ENCODE measurements at places on chromosomes 16 and 17.
A peak's percentile ranks its signal among the peaks of the same experiment; 100 is the strongest.

DNA sequence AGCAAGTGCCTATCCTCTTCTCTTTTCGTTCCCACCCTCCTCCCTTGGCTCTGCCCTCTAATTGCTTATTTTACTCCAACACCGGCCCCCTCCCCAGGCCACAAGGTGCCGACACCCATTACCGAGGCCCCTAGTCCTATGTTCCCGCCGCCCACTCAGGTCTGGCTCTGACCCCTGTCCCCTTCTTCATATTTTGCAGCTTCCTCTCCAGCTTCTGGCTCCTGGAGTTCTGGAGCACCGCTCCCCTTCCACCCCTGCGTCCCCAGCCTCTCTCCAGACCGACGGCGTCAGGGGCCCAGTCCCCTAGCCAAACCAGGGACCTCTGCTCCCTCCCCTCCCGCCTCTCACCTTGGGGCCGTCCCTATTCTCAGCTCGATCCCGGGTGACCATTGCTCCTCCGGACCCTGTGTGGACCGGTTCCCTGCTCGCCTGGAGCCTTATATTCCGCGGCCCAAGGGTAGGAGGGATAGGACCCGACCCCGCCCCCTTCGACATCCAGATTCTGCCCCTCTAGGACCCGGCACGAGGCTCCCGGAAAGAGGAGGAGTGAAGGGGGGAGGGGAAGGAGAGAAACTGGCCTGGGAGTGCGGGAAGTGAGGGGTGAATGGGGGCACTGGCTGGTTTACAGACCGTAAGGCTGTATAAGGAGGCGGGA is at the start of gene HES7:
Gene HES7 (minus strand): TSS at position 412 of the 655 bp plus-strand sequence. CDS start 22 bp downstream, at position 390.
- DNase-seq = no peak

GRCh38 chr16:86523166-86523740 is 12.9 kb downstream of the FOXF1 start:
- DNase-seq = no peak

DNA sequence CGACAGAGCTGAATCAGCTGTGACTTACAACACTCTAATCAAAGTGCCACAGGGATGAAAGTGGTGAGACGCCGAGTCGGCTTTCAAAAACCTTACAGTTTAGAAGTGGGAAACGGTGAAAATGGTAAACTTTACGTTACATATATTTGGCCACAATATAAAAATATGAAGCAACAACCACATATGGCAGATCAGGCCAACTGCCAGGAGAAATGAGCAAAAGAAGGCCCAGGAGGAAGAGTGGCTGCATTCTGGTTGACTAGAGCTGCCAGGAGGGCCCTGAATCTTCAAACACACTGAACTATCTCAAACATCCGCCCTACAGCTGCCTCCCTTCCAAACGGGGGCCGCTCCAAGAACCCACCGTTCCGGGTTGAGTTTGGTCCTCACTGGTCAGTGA is 56.3 kb downstream of the MRM3 start:
- peak; percentile 54 for DNase-seq

DNA sequence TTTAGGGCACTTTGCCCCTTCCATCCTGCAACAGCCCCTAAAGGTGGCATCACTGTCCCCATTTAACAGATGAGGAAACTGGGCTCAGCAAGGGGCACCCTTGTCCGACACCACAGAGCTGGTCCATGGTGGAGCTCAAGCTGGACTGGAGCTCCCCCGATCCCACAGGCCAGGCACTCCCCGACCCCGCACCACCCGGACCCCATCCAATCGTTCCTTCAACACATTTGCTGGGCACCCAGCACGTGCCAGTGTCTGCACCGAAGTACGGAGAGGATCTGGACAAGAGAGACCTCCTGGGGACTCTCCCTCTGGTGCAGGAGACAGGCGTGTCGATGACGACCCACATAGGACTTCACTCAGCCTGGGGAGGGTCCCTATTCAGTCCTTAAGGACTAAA is 13.4 kb downstream of the EMC6 start:
- no peak for DNase-seq

GRCh38 chr17:39667262-39667944 is 850 bp upstream of the PNMT start:
- DNase-seq = no peak

DNA sequence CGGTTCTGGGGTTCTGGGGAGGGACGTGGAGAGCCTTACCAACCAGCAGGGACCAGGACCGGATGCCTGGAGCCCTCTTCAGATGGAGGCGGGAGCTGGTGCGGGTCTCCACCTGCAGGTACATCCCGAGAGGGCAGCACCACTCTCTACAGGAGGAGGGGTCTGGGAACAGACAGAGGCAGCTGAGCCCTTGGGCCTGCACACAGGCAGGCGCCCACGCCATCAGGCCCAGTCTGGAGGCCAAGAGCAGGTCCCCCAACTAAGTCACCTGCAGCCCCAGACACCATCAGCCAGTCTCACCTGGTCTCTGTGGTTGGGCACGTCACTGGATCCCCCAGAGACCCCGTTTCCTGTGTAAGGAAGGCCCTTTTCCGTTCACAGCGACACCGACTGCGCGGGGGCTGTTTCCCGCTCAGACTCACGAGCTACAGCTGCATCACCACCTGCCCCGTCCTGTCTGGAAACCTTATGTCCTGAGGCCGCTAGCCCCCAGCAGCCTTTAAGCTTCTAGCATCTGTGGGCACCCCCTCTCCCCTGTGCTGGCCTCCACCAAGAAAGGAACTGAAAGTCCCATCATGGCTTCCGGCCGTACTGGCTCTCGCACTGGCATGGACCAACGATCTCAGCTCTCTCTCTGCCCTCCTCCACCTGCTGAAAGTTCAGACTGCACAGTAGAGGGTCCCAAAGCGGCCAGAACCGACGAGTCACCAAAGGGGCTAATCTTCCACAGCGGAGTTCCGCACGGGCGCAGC is 1.2 kb downstream of the CYBC1 start:
- DNase-seq = no peak

- no peak for DNase-seq
These were observed 21.4 kb downstream of the PIK3R5 start for GRCh38 chr17:8944083-8944482.

GRCh38 chr17:34291721-34292348 is 6.3 kb downstream of the CCL11 start:
- no peak for DNase-seq

DNA sequence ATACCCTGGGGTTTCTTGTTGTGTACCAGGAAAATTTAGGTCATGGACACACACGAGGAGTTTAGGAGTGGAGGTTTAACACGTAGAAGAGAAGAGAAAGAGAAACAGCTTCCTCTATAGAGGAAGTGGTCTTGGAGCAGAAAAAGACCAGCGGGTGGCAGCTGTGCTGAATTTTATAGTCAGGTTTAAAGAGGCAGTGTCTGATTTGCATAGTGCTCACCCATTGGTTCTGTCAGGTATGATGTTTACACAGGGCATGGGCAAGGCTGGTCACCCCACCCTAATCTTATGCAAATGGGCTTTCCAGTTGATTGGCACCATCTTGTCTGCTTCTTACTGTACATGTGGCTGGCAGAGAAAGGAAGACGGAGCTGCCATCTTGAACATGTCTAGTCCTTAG is 309.0 kb downstream of the CDH13 start:
- DNase-seq = no peak

- peak; percentile 72 for DNase-seq
These were observed 8.5 kb downstream of the CHTF8 start for GRCh38 chr16:69123910-69124309.

GRCh38 chr16:21226749-21227148 is 6.8 kb upstream of the ANKS4B start:
- DNase-seq = peak; percentile 3

- DNase-seq = no peak
These were observed 9.1 kb downstream of the KCNH4 start for GRCh38 chr17:42171831-42172230.

GRCh38 chr16:74738113-74738541 is 36.5 kb downstream of the FA2H start:
- no peak for DNase-seq

DNA sequence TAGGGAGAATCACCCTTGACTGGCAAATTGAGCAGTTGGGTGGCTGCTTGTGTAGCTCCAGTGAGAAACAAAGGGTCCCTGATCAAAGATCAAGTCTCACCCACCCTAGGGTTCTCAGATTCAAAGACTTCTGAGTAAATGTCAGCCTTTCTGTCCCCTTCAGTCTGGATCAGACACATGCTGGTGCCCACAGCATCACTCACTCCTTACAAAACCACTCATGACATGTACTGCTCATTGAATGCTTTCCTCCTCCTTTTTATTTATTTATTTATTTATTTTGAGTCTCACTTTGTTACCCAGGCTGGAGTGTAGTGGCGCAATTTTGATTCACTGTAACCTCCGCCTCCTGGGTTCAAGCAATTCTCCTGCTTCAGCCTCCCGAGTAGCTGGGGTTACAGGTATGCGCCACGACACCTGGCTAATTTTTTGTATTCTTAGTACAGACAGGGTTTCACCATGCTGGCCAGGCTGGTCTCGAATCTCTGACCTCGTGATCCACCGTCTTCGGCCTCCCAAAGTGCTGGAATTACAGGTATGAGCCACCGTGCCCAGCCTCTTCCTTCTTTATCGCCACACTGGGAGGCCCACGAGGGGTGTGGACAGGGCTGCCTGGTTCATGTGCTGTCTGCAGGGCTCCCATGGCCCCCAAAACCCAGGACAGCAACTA is 462.0 kb upstream of the MAF start:
- no peak for DNase-seq

DNA sequence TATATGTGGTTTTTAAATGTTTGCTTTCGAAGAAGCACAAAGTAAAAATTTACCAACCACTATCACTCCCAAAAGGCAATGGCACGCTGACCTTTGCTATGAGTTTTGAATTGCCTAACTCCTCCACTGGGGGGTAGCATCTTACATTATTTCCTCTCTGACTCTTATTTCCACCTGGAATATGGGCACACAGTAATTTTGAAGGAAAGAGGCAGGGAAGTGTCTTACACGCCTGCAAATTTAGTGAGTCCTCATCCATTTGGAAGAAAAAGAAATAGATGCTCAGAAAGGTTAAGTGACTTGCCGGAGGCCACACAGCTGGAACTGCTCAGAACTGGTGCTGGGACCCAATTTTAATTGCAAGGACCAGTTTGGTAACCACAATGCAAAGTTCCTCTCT is 29.9 kb upstream of the IRX6 start:
- DNase-seq = no peak

GRCh38 chr16:24610416-24610755 is 71.0 kb downstream of the RBBP6 start:
- DNase-seq = peak; percentile 21

DNA sequence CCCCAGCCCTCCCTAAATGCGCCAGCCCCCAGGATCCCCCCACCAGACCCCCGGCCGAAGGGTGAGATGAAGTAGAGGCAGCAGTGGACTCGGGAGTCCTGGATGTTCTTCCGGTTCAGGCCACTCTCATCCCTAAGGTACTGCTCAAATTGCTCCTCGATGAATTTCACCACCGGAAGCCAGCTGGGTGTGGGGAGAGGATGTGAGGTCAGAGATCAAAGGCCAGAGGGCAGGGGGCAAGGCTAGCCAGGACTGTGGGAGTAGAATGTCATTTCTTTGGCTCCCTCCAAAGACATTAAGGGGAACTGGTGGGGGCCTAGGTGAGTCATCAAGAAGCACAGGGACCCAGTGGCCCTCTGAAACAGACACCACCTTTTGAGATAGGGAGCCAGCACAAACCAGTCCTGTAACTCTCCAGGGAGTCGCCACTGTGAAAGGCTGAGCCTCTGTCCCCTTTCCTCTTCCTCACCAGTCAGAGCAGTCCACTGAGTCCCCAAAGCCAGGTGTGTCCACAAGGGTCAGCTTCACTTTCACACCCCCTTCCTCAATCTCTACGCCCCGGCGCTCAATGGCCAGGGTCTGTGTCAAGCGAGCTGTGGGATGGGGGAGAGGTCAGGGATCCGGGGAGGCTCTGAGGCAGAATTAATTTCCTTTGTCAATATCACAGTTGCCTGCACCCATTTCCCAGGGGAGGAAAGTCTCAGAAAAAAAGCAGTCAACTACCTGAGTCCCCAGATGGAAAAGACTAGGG is 895 bp downstream of the SEPTIN1 start:
- DNase-seq = no peak

DNA sequence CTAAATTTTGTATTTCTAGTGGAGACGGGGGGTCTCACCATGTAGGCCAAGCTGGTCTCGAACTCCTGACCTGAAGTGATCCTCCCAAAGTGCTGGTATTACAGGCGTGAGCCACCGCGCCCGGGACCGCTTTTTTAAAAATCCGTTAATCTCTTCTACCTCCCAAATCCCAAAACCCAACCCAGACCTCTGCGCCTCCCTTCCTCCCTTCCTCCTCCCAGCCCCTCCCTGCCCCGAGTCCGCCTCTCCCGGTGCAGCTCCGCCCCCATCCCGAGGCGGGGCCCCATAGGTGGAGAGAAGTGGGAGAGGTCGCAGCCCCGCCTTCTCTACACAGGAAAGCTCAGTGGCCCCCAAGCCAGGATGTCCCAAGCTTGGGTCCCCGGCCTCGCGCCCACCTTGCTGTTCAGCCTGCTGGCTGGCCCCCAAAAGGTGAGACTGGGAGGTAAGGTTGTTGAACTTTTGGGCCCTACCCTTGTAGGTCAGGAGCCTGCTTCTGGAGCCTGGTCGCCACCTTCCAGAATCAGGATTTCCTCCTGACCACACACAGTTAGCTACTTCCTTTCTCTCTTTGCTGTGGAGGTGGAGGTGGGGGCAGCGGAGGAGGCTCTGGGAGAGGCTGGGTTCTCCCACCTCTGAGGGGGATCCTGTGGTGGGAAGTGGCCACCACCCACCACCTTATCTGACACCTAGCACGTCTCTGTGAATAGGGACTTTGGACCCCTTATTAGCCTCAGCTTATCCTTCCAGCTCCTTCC is at the start of gene TMEM92:
Gene TMEM92 (plus strand): TSS at position 325 of the 755 bp plus-strand sequence. CDS start 36 bp downstream, at position 361.
- DNase-seq = no peak

DNA sequence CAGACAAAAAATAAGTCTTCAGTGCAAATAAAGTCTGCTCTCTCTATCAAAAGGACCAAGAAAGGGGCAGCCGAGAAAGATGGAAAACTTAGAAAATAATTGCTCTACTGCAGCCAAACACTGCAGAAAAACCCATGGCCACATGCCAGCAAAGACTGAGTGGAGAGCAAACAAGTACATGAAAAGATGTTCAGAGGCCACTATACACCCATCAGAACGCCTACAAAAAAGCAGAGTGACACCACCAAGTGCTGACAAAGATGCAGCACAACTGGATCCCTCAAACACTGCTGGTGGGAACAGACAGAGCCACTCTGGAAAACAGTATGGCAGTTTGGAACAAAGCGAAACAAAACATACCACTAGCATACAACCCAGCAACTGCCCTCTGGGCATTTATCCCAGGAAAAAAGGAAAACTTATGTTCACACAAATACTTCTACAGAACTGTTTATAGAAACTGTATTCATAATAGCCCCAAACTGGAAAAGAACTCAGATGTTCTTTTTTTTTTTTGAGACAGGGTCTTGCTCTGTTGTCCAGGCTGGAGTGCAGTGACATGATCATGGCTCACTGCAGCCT is 36.7 kb downstream of the KIAA0753 start:
- no peak for DNase-seq

GRCh38 chr16:24540602-24541210 is 1.3 kb downstream of the RBBP6 start:
- DNase-seq = peak; percentile 9

- DNase-seq = peak; percentile 65
These were observed 45.7 kb downstream of the AATF start for GRCh38 chr17:36994438-36994837.

DNA sequence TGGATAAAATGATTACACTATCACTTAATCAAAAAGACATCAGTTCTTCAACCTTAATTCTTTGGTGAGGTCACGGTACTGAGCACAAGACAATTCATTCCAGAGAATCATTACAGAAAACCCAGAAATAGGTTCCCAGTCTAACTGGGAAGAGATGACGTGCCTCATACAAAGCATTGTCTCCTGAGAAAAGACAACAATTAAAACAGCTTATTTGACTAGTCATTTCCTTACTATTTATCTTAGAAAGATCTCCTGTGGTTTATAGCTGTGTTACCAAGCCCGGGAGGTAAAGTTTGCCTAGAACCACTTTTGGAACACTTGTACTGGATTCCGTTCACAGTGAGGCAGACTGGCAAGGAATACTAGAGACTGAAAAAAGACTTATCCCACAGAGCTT is 5.1 kb downstream of the PHF12 start:
- peak; percentile 76 for DNase-seq
